ENCODE measurements at places on chromosomes 1 and 21.

DNA sequence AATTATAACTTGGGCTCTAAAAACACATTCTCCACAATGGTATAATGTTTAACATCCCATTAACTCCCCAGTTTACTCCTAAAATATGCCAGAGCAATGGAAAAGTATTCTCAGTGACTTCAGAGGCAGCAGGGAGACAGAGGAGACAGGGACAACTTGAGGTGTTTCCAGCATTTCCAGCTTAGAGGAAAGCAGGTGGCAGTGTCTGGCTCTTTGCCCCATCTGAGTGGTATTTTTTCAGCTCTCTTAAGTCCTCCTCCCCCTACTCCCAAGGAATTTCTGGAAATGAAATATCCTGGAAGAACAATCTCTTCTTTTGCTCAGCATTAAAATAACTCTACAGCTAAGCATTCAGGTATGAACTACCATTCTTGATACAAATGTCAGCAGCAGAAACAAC lies 10.8 kb upstream of the ERMAP start:
- no peak for DNase-seq

DNA sequence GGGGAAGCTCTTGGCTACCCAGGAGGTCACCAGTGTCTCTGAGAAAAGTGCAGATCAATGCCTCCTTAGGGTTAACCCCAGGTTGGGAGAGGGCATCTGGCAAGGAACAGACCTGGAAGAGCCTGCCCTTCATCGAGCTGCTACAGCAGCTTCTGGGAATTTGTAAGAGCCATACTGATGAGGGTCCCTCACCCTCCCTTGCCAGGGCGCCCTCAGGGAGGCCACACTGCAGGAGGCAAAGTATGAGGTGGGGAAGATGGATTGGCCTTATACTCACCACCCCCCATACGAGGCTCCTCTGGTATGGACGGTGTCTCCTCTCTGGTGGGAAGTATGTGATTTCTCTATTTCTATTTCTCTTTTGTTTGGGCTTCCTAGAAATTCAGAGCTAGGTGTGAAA lies 13.2 kb downstream of the IGSF3 start:
- no peak for DNase-seq

GRCh38 chr1:168452329-168452728 lies 91.5 kb downstream of the XCL2 start:
- DNase-seq, result no peak

DNA sequence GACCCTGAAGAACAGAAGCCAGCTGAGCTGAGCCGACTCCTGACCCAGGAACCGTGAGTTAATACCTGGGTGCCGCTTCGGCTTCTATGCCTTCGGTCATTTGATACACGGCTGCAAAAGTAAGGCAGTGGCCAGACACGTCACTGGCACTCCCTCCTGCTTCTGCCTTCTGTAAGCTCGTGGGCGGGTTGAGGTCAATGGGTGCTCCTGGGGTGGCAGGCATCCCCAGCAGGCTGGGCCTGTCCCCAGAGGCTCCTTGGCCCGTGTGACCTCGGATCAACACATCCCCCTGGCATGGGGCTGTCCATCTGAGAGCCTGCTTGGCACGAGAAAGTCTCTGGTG lies 35.7 kb upstream of the COL6A1 start:
- DNase-seq, result no peak

DNA sequence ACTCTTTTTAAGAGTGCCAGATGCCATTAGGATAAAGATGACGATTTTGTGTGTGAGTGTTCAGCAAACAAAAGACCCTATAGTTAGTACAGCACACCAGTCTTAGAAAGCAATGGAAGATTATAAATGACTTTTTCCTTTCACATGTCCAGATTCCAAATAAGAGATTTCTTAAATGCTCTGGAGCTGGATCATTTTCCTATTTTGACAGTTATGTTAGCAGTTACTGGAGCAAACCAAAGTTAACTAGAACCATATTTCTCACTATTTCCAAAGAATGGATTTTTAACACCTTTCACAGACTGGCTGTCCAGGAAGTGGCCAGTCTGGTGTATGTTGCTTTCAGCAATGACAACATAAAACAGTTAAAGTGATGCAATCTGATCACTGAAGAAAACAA lies 905.8 kb upstream of the ADGRL2 start:
- no peak for DNase-seq

- peak; percentile 75 for DNase-seq
Measured at GRCh38 chr1:91700332-91700731, 185.6 kb downstream of the TGFBR3 start.

- no peak for DNase-seq
Measured at GRCh38 chr1:170660281-170660713, 3.6 kb upstream of the PRRX1 start.

DNA sequence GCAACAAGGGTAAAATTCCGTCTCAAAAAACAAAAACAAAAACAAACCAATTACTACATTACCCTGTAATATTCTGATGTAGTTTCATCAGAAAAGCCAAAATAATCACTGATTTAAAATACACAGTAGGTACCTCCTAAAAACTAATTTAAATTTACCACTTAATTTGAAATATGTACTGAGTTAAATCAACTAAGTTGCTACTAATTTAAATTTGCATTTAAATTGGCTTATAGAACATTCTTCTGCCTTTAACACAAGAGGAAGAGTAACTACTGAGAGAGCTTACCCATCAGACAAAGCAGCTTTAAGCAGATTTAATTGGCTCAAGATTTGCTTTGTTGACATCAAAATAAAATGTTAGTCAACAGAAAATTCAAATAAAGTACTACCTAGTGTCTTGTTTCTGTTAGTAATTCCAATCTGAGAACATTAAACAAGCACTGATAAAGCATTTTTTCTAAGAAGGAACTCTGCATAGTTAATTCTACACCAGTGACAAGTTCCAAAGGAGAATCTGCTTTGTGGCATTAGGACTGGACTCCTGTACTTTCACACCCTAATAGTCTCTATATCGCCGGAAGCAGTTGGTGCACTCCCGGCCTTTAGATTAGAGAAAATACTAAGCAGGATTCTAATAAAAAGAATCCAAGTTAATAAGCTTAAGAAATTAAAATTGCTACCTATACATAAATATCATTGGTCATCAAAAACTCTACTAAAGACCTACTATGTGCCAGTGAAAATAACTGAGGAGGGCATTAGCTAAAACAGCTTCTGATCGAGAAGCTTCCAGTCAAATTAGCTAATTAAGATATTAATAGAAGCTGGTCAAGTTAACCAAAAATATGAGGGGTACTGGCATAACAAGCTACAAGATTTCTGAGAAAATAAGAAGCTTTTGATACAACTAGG lies 8.4 kb downstream of the LUZP1 start:
- no peak for DNase-seq

- peak; percentile 12 for DNase-seq
Measured at GRCh38 chr1:223249854-223250631, 107.0 kb upstream of the TLR5 start.

DNA sequence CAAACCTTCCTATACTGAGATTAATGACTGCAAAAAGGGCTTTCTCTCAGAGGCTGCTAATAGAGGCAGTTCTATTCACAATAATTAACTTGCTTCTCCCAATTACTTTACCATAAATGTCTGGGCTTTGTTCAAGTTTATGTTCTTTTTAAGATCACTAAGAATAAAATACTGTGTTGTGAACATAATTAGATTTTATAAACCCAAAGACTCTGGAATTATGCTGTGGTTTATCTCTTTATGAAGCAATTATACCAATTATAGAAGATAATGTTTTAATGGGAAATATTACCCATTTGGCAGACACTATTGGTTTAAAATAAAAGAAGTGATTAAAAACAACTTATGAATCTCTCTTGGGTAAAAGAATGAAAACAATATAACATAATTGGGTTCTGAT lies 43.5 kb upstream of the IL12RB2 start:
- DNase-seq, result no peak

- no peak for DNase-seq
Measured at GRCh38 chr1:192808163-192808517, 699 bp upstream of the RGS2 start.
